Natural killer cell (primary cell): ENCODE measurements at places on chromosomes 12 and 14.

DNA sequence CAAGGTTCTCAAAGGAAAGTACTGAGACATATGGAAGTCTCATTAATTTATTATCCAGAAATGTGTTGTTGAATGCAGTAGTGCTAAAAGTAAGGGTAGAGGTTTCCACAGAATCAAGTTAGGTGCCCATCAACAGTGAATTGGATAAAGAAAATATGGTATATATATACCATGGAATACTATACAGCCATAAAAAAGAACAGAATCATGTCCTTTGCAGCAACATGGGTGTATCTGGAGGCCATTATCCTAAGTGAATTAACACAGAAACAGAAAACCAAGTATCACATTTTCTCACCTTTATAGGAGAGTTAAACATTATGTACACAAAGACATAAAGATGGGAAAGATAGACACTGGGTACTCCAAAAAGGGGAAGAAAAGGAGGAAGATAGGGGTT, 149.9 kb upstream of the RASSF8 start:
- no peak for DNase-seq

DNA sequence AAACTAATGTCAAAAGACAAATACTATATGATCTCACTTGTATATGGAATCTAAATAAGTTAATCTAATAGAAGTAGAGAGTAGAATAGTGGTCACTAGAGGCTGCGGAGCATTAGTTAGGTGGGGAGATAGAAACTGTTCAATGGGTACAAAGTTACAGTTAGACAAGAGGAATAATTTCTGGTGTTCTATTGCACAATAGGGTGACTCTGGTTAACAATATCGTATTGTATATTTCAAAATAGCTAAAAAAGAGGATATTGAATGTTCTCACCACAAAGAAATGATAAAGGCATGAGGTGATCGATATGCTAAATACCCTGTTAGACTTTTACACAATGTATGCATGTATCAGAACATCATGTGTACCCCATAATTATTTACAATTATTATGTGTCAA, 42.9 kb downstream of the IGF1 start:
- DNase-seq: no peak

DNA sequence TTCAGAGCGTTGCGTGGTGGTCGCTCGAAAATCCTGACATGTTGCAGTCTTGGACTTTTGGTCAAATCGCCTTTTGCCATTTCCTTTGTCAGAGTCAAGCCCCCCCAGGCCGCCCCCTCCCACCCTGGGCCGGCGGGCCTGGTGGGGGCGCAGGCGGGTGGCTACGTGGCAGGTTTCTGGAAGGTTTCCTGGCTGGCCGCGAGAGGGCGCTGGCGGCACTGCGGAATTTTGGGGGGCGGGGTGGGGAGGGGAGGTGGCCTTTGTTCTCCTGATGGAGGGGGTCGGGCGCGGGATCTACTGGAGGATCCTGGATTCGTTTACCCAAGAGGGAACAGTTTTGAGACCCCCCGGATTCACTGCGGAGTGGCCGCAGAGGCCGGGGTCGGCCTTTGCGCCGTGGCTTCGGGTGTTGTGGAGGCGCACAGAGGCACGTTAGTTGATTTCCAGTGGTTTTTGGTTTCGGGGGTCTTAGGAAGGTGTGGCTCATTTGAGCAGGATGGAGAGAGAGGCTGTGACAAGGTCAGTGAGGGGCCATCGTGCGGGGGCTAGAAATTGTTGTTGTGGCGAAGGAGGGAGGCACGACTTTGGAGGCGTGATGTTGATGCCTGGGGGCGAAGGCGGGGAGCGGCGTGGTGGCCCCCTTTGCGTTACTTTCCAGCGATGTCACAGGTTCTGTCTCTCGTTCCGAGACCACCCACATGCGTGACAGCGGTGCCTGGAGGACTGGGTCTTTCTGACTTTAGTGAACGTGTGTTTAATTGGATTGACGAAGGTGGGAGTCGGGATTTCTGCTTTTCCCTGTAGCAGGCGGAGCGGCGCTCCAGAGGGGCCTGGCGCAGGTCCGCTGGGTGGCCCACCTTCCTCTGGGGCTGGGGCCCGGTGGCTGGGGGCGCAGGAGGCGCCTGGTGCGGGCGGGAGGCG, 1.4 kb downstream of the MEG3 start:
- DNase-seq: no peak

DNA sequence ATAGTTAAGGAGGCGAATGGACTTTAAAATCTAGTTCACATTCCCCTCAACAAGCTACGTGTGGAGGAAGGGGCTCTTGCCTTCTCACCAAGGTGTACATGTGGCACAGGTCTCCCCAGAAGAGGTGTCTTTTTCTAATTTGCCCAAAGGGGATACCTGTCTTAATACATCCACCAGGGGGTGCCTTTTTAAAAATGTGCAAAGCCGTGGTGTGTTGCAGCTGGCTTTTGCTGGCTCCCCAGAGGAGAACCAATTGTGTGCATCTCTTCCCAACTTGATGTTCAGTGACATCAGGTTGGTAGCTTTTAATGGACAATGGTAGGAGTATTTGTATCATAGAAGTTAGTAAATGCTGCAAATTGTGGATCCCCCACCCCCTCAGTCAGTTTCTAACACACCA, 33.8 kb downstream of the CREBL2 start:
- DNase-seq: peak; percentile 80

- DNase-seq: no peak
Measured at GRCh38 chr12:105840384-105840783, 298.4 kb downstream of the NUAK1 start.

DNA sequence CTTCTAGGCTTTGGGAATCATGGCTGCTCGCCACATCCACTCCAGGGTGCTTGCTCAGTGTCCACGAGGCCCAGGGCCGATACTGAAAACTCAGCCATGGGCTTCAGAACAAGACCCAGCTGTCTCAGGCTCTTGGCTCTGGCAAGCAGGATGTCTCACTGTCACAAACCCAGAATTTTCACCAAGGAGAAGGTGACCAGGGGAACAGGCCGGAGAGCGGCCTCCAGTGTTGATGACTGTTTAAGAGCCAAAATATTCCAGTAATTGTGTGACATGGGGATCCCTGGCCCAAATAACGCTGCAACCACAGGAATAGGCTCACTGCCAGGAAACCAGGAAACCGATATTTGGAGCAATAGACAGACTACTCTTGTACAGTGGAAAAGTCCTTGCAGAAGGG, 9.8 kb upstream of the SERPINA5 start:
- no peak for DNase-seq

DNA sequence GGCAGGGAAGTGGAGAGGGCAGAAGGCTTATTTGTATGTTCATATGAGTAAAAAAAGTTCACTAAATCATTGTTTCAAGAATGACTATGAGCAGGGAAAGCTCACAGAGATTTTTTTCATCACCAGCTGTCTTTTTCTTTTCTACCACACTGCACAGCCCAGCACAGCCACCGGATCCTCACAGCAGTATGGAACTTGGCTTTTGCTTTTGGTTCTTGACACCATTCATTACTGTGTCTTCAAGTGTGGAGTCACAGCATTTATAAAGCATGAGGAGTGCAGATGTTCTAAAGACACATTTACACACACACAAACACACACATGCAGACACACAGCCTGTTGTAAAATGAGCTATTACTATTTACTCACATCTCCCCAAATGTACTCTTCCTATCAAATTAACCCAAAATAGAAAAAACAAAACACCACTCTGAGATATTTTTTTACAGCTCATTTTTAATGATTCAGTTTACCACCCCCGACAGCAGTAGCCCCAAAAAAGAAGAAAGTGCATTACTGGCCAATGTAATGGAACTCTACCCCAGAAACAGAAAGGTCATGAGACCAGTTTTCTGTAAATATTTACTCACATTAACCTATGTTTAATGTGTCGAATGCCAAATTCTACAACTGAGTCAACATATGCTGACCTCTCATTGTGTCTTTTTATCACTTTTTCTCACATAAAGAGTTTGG, 60.5 kb downstream of the BTG1 start:
- no peak for DNase-seq

- no peak for DNase-seq
Measured at GRCh38 chr12:74906224-74906623, 303.4 kb downstream of the KCNC2 start.

DNA sequence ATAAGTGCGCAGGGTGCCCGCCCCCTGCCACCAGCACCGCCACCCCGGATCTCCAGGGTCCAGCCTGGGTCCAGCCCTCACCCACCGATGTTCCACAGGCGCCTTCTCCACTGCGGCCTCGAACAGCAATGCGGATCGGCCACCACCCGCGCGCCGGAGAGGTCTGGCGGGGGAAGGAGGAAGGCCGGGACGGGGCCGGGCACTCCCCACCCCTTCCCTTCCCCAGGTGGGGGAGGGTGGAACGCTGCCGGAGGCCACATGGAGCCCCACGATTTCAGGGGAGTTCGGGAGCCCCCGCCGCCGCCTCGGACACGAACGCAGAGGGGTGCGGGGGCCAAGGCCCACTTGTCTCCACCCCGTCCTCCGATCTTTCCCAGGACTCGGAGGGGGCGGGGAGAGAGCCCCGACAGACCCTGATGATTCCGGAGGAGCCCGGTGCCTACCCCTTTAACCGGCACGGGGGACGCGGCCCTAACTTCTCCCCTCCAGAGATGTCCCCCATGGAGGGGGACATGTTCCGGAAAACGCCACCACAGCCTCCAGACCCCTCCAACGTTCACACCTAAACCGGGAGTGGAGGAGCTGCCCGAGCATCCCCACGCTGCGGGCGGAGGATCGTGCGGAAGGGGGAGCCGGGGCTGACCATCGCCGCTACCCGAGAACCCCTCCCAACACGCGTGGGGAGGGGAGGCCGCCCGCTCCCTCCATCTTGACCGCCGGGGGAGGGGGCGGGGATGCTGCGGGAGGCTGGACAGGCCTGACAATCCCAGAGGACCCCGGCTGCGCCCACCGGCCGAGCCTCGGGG, 1.1 kb downstream of the ATXN2 start:
- peak; percentile 44 for DNase-seq

DNA sequence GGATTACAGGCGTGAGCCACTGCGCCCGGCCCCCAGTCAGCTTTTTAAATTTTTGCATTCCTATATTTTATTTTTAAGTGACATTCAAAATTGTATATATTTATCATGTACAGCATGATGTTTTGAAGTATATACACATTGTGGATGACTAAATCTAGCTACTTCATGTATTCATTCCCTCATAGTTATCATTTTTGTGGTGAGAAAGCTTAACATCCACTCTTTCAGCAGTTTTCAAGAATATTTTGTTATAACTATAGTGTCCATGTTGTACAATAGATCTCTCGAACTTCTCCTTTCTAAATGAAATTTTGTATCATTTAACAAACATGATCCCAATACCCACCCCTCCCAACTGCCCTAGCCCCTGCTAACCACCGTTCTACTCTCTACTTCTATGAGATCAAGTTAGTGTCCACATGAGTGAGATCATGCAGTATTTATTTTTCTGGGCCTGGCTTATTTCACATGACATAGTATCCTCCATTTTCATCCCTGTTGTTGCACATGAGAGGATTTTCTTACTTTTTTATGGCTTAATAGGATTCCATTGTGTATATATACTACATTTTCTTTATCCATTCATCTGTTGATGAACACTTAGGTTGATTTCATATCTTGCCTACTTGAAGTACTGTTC, 8.8 kb upstream of the HEBP1 start:
- no peak for DNase-seq

- peak; percentile 44 for DNase-seq
Measured at GRCh38 chr14:52950410-52950897, 396 bp downstream of the FERMT2 start.

DNA sequence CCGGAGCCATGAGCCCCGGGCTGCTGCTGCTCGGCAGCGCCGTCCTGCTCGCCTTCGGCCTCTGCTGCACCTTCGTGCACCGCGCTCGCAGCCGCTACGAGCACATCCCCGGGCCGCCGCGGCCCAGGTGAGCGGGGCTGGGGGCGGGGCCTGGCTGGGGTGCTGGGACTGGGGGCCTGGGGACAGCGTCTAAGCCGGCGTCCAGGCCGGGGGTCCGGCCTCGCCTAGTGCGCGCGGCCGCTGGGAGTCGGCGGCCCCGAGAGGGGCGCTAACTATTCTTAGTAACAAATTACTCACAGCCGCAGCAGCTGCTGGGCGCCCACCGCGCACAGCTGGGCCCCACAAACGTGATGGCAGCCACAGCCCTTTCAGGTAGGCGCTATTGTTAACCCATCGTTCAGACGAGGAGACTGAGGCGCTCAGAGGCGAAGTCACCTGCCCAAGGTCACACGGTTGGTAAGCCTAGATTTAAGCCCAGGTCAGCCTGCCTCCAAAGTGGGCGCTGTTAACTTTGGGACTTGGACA, 374 bp downstream of the CYP46A1 start:
- no peak for DNase-seq

GRCh38 chr12:94263011-94263811, 114.8 kb downstream of the PLXNC1 start:
- peak; percentile 85 for DNase-seq

GRCh38 chr12:27682534-27682933, 13.7 kb upstream of the REP15 start:
- no peak for DNase-seq
